ENCODE measurements at places on chromosomes 12 and 14.

- peak; percentile 79 for DNase-seq
Measured at GRCh38 chr14:23113431-23114119, 5.5 kb downstream of the CEBPE start.

GRCh38 chr14:95519699-95520098 is 3.2 kb upstream of the SYNE3 start:
- DNase-seq = peak; percentile 68

GRCh38 chr14:104709387-104710039 is 14.5 kb upstream of the ADSS1 start:
- DNase-seq = no peak

GRCh38 chr12:104792570-104792969 is 165.5 kb downstream of the SLC41A2 start:
- DNase-seq = peak; percentile 80

DNA sequence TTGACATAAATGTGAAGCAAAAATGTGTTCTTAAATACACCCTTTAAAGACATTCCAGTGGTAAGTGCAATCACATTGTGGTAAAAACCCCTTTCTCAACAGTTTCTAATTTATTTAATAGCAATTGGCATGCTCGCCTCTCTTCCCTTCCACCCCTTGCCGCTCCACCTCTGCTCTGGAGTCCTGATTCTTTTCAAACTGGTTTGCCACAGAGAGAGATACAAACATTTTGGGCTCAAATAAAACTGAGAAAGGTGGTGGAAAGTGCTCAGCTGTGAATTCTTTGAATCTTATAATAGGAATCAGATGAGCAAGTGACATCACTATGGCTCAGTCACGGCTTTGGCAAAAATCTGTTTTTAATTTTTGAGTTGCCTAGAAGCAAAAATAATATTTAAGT is 993.9 kb downstream of the GALC start:
- no peak for DNase-seq

DNA sequence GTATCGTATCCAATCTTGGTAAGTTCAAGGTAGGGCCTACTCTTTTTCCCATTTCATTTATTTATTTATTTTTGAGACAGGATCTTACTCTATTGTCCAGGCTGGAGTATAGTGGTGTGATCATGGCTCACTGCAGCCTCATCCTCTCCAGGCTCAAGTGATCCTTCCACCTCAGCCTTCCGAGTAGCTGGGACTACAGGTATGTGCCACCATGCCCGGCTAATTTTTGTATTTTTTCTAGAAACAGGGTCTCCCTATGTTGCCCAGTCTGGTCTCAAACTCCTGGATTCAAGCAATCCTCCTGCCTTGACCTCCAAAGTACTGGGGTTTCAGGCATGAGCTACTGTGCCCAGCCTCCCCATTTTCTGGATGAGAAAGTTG is 57.2 kb downstream of the CLMN start:
- no peak for DNase-seq

- no peak for DNase-seq
Measured at GRCh38 chr12:513446-513845, 53.7 kb downstream of the B4GALNT3 start.

GRCh38 chr14:52310541-52310940 is 3.6 kb upstream of the PTGER2 start:
- no peak for DNase-seq

GRCh38 chr12:109950625-109951024 is 45.5 kb downstream of the GIT2 start:
- DNase-seq = no peak

DNA sequence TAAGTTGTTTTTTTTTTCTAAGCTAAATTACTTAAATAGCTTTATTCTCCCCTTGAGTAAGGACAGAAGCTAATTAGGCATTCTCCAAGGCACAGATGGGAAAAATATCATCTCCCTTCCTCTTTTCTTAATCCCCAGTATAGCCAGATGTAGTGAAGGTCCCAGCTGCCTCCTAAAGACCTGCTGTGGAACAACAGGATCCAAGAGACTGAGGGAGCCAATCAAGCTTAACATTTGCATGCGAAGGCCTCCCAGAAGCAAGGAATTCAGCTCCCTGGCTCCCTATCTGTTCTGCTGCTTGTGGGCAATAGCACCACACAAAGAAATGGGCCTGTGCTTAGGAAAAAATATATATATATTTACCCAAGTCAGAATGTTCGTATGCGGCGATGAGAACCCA is 255.2 kb downstream of the SYT1 start:
- no peak for DNase-seq

DNA sequence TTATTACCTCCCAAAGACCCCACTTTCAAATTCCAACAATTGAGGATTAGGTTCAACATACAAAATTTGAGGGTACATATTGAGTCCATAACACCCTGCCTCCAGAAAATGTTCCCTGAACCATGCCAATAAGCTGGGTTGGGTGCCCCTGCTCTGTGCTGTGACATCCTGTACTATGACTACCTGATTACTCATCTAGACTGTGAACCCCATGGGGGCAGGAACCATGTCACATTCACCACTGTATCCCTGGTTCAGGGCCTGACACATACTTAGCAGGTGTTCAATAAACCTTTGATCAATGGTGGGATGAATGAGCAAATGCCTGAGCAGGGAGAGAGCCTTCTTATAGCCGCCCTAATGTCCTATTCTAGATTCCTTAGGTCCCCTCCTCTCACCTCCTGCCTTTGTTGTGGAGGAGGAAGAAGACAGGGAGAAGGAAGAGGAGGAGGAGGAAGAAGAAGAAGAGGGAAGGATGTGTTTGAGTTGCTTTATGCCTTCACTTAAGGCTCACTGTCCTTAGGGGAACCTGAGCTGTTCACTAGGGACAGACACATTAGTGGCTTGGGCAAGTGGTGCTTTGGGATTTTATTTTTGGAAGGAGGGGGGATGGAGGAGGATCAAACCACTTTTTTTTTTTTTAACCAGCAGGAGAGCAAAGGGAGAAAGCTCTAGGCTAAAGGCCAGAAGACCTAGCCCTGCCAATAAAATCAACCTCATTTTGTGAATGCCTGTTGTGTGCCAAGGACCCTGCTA is 21.3 kb downstream of the GPR68 start:
- no peak for DNase-seq

DNA sequence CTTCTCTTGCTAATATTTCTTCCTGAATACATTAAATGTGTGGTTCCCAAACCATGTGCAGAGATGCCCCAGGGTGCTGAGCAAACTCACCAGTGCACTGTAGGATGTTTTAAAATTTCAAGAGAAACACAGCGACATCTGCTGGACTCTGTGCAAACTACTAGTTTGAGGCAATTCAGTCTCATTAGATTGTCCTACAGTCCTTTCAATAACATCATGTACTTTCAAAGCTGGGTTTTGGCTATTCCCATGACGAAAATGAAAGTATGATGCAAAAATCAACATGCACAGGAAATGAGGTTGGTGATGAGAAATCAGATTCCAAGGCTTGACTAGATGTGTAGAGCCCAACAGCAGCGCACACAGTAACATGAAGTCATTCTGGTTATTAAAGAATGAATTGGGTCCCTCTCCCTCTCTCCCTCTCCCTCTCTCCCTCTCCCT is 66.3 kb downstream of the CLIP1 start:
- DNase-seq = peak; percentile 60

DNA sequence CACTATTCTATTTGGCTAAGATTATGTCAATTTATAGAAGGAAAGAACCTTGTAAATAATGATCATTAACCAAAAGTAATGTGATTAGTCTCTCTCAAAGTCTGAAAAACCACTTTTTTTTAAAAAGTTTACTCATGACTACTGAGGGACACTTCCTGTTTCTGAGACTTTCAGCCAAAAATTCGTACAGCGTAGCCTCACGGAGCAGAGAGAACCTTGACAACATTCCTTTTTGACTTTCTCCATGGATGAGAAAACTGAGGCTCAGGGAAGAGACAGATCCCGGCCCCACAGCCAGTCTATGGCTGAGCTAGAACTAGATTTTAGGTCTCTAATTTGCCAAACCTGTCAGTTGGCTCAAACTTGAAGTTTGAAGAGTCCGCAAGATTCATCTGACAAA is 68.2 kb downstream of the DAD1 start:
- no peak for DNase-seq

GRCh38 chr14:99508896-99509629 is 27.9 kb downstream of the CCNK start:
- no peak for DNase-seq

DNA sequence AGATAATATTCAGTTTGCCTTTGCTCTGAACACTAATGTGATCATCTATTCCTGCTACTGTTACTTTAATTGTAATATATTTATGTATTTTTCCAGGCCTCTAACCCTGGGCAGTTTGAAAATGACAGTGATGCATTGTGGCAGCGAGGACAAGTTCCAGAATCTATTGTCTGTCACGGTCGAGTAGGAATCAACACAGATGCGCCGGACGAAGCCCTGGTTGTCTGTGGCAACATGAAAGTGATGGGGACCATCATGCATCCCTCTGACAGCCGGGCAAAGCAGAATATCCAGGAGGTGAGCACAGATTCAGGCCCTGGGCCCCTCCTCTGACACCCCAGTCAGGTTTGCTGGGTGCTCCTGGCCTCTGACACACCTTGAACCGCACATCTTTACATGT is 78.5 kb downstream of the MYRFL start:
- DNase-seq = no peak

DNA sequence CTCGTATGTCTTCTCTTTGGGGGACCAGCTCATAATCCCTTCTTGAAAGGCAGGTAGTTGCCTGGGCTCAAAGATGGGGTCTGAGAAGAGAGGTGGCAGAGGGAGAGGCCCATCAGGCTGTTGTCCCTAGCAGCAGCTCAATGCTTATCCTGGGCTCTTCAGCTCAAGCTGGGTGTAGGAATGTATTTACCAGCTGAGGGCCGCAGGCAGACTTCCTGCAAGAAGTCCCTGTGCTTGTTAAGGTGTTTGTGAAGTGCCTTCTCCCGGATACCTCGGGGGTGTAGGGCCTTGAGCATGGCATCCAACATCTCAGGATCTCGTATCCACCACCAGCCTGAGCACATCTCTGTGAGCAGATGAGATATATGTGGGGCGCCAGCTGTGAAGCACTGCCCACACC is 29.4 kb downstream of the BAZ2A start:
- DNase-seq = no peak
